Breast epithelium (tissue), 4 donors: ENCODE measurements at places on chromosomes 2 and 18.

DNA sequence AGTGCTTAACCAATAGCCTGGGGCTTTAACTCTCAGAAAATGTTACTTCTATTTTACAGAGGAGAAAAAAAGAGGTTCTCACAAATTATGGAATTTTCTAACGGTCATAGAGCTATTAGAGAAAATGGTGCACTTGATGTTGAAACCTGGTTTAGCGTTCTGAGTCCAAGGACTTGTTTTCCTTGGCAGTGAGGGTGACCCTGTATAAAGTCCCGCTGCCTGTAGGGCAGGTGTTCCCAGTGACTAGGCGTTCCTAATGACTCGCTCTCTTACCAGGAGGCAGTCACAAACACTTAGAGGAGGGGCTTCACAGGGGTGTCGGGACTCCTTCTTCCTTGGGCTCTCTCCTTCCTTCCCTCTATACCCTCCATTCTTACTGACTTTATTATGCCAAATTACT lies 175.8 kb downstream of the ACTR3 start:
- H3K36me3 ChIP-seq = no peaks in the 10 kb centered on the region
- no peak for DNase-seq
- H3K4me1 ChIP-seq = no peaks in the 10 kb centered on the region
- H3K27ac ChIP-seq = no peak overlapping the region
- H3K4me3 ChIP-seq = no peak overlapping the region
- H3K27me3 ChIP-seq = no peaks in the 10 kb centered on the region

DNA sequence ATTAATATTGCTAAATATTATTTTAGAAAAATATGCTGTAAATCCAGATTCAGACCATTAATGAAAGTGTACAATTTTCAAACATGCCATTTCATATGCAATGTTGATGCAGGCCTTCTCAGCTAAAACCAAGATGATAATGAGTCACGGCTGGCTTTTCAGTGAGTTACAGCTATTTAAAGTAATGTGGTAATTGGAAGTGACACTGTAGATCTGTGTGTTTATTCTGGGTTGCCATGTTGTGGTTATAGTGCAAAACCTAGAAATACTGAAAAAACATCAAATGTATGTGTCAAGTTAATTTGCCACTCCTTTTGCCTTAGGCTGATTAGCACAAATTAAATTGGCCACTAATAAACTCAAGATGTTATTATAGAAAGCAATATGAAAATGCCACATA lies 506.6 kb downstream of the ERBB4 start:
- H3K27me3 ChIP-seq = no peaks in the 10 kb centered on the region
- H3K4me3 ChIP-seq = no peak overlapping the region
- H3K36me3 ChIP-seq = no peaks in the 10 kb centered on the region
- no peak overlapping the region for H3K27ac ChIP-seq
- no peak for DNase-seq

GRCh38 chr2:118527571-118527970 lies 319.9 kb downstream of the EN1 start:
- H3K36me3 ChIP-seq = no peaks in the 10 kb centered on the region
- no peak overlapping the region for H3K4me3 ChIP-seq
- DNase-seq = no peak
- no peaks in the 10 kb centered on the region for H3K27me3 ChIP-seq
- no peak overlapping the region for H3K27ac ChIP-seq

DNA sequence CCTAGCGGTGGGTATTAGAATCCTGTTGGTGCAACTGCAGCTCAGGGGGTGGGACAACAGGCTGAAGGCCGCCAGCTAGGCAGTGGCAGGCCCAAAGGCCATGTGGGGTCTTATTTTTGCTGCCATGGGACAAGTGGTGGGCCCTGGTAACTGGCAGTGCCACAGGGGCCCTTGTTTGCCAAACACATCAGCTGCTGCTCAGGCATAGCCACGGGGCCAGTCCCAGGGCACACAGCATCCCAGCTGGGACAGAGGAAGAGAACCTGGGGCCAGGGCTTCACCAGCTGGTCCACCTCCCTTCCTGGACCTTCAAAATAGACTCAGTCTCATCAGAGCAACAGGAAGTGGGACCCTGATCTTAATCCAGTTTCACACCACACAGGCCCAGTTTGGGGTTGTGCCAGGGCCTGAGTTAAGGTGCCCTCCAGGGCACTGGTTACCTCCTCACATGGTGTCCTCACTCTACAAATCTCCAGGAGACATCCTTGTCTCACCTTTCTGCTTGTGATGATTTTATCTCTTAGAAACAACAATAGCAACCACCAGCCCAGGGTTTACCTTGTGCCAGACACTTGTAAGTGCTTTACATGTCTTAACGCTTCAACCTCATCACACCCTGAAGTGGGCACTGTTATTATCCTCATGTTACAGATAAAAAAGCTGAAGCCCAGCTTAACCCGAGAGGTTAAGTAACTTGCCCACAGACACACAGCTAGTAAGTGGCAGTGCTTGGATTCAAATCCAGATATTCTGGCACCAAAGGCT lies 98.5 kb downstream of the GYPC start:
- H3K27ac ChIP-seq = no peak overlapping the region
- no peaks in the 10 kb centered on the region for H3K36me3 ChIP-seq
- no peak overlapping the region for H3K4me3 ChIP-seq
- DNase-seq = no peak
